ENCODE measurements at places on chromosomes 4 and X.

- no peak for DNase-seq
Measured at GRCh38 chr4:84237008-84237407, 262.1 kb downstream of the NKX6-1 start.

GRCh38 chr4:176464748-176465147 is 145.0 kb downstream of the SPCS3 start:
- DNase-seq = no peak

- no peak for DNase-seq
Measured at GRCh38 chrX:367866-368265, 18.8 kb downstream of the PPP2R3B start.

GRCh38 chr4:38681281-38681991 is 17.4 kb downstream of the KLF3 start:
- no peak for DNase-seq
